Stimulated activated CD4-positive, alpha-beta T cell treated with anti-CD3 and anti-CD28 coated beads, Interleukin-12 subunit alpha, Interleukin-12 subunit beta, amount 100 ng/mL, for 48 hours (primary cell): ENCODE measurements at places on chromosomes 1 and 21.

DNA sequence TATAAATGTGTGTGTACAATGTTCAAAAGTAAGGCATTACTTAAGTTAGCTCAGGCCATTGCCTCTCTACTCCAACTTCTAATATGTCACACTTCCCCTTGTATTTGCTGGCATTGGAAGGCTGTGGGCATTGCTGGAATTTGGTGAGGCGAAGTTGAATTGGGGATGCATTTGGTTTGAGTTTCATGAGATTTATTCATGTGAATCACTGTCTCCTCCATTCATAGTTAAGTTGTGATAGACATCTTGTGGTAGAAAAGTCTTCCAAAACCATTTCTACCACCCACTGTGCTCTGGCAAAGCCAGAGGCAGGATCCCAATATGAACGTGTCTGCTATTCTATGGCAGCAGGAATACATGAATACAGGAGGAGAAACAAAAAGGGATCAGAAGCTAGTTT is 397.8 kb upstream of the USP24 start:
- no peak for DNase-seq

DNA sequence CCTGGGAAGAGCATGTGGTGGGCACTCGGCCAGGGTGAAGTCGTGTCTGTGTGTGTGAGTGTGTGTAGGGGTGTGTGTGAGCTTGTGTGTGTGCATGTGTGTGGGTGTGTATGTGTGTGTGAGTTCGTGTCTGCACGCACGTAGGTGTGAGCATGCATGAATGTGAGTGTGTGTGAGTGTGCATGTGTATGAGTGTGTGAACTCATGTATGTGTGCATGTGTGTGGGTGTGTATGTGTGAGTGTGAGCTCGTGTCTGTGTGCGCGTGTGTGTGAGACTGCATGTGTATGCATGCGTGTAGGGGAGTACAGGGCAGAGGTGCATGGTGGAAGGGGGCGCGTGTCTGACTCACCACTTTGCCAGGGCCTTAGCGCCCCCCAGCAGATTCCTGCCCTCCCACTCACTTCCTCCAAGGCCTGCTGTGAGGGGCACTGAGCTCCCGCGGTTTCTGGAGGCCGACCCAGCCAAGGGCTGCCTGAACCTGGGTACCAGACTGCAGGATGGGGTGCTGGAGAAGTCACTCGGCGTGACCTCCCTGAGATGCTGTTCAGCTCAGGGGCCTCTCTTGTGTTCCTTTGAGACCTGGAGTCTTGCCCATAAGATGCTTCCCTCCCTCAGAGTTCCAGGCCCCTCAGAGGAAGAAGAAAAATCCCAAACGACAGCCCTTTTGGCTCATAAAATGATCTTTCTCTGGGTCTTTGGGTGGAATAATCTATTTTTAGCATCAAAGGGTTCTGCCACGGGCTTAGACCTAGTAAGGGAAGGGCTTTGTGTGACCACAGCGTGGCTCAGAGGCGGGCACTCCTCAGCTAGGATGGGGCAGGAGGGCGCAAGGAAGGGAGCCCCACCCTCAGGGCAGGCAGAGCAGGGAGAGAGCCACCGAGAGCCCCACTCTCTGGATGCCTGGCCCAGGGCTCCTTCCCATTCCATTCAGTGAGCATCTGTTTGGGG is 41.1 kb upstream of the RUNX3 start:
- no peak for DNase-seq

DNA sequence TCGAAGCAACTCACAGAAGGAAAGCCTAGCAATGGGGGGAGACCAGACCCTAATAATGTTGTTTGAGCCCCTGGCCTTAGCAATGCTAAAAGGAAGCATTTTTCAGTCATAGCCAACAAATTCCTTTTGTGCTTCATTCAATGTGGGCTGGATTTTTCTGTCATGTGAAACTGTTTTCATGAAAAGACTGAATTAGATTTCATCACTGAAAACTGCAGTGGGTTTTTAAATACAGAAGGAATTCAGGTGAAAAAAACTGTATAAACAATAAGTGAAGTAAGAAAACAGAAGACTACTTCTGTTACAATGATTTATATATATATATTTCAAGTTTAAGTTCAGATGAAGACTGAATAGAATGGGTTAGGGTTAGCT is 204.8 kb downstream of the SMYD3 start:
- no peak for DNase-seq

- peak; percentile 81 for DNase-seq
Observed at GRCh38 chr1:27044613-27045151, 32.0 kb upstream of the TENT5B start.

GRCh38 chr1:99557546-99558202 is 88.2 kb upstream of the PALMD start:
- no peak for DNase-seq

DNA sequence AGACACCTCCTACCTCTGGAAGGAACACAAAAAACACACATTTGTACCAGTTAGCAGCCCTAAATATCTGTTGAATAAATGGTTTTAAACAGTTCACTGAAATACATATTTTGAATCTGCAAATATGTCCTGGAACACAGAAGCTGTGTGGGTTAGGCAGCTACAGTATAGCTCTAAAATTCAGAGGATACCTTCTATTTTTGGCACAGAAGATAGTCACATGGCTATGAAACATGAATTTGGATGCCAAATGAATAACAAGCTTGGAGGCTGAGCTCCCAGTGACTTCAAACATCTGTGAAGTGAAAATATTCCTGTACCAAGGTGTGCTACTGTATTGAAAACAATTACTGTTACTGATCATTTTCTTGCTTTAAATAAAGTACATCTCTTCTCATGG is 391.5 kb upstream of the ADGRL2 start:
- no peak for DNase-seq

- no peak for DNase-seq
Observed at GRCh38 chr1:232613752-232614381, 16.1 kb downstream of the SIPA1L2 start.

DNA sequence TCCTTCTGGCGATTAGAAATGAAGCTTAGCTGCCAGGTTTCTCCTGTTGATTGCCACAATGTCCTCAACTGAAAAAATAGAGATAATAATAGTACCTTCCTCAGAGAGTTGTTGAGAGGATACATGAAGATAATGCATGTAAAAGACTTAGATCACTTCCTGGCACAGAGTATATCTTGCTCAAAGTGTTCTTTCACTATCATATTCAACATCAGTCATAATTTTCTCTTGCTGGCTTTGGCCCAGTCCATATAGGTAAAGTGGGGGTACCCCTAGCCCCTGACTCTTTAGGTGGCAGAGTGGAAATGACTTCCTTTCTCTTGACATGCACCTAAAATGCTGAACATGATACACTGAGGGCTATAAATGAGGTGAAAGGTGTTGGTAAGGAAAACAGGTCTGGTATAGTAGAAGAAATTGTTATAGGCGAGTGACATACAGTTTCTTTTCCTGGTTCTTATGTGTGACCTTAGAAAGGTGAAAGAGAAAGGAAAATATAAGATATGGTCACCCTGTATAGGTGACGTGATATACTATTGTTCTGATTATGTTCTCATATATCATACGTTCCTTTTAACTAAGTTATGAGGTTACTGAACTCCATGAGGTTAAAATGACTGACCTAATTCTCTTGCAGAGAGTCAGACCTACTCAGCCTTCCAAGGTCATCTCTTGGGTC is 209.9 kb upstream of the DEPDC1 start:
- DNase-seq, result no peak

DNA sequence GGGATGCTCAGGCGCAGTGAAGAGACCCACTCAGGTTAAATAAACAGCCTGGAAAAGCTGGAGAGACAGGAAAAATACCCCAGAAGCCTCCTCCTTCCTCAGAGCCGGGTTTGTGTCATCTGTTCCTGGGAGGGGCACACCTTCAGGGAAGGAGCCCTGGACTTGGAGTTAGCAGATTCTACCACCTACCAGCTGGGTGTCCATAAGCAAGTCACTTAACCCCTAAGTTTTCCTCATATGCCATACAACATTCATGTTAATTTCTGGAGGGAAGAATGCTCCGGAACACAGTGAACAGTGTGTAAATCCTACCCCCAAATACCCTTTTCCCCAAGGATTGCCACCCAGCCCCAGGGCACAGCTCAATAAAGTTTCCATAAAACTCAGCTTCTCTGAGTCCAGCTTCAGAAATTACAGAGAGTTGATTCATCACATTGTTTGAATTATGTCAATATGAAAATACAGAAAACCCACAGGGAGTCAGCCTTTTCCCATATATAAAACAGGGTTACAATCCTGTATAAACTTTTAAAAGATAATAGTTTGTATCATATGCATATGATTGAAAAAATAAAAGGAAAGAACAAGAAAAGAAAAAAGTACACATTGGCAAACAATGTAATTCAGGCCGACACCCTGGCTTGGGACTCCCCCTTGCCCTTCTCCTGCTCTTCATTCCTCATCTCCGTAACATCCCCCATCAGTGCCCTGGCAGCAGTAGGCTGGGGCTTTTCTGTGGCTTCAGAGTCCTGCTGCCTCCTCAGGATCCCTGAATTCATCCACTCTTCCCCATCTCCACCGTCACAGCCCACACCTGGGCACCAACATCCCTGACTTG is 291.8 kb upstream of the USP24 start:
- no peak for DNase-seq

- no peak for DNase-seq
Observed at GRCh38 chr1:88647749-88648415, 36.2 kb upstream of the PKN2 start.
